ENCODE measurements at places on chromosomes 12 and 14. TPM values are rescaled to one million over a fixed set of nuclear protein-coding genes. Genes with fewer than 3 reads are reported as not detected.

OR4E2 gene
- not detected for total RNA-seq

CLEC1B gene
- total RNA-seq = not detected

TSPAN19 gene
- not detected for total RNA-seq

SIX6 gene
- not detected for total RNA-seq

RAB5B gene
- total RNA-seq = 51.8 TPM

ADAMTS20 gene
- total RNA-seq = not detected

FAM222A gene
- total RNA-seq = 0.24 TPM

IRAK3 gene
- total RNA-seq = 3.0 TPM

ACVRL1 gene
- total RNA-seq = 1.9 TPM

PLA2G1B gene
- total RNA-seq = not detected

SMCO3 gene
- total RNA-seq = not detected

RDH5 gene
- total RNA-seq = 1.2 TPM

KERA gene
- total RNA-seq = not detected

PLEKHA5 gene
- total RNA-seq = 22.4 TPM

KLRB1 gene
- total RNA-seq = not detected

KCNMB4 gene
- total RNA-seq = 1.9 TPM

LRTM2 gene
- total RNA-seq = not detected

A2ML1 gene
- 95.9 TPM for total RNA-seq

LPCAT3 gene
- total RNA-seq = 5.5 TPM

ABCD2 gene
- not detected for total RNA-seq

PSMB11 gene
- not detected for total RNA-seq

EML5 gene
- total RNA-seq = 0.96 TPM

RND1 gene
- total RNA-seq = 7.5 TPM

AQP2 gene
- not detected for total RNA-seq

TRPV4 gene
- 0.72 TPM for total RNA-seq

CAPZA3 gene
- total RNA-seq = 0.24 TPM

KRT77 gene
- not detected for total RNA-seq
